CD4-positive, alpha-beta T cell treated with Interleukin-17A for 4 hours (primary cell): ENCODE measurements at places on chromosomes 2 and 18.

- no peak for DNase-seq
Observed at GRCh38 chr2:71477231-71477691, 23.9 kb downstream of the DYSF start.

DNA sequence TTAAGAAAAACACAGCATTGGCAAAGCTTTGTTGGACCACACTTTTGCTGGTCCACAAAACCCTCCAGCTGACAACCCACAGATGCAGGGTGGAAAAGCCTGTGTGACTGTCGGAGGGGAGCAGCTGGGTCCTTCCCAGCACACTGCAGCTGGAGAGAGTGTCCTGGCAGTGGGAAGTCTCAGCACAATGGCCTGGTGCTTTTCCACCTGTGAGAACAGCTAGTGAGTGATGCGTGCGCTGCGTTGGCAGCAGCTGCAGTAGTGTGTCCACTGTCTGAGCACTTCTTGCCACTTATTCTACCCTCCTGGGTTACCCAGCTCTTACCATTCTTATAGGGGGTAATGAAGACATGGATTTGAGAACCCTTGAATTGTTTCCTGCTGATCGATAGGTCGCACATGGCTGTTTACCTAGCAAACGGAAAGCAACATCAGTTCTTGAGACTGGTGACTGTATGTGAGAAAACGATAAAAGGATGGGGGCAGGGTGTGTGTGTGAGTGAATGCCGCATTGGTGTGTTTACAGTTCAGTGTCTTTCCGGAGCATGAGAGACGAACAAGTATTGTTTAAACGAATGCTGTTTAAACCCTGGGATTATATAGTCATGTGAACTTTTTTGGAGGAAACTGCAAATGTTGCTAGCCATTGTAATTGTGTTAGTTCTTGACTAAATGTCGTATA, 69.7 kb downstream of the LYPD6 start:
- no peak for DNase-seq

DNA sequence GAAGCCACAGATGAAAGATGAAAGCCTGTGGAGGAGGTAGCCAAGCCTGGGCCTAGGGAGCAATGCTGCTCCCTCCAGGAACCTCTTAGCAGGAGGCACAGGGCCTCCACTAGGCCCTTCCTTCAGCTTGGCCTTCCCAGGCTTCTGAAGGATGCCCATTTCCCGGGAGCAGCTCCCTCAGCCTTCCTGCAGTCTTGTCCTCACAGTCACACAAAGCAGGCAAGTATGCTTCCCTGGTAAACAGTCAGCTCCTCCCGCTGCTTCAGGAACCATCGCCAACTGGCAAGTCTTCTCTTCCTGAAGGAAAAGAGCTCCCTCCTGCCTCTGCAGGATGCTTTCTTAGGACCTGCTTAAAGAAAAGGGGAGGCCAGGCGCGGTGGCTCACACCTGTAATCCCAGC, 53.2 kb downstream of the SMAD7 start:
- DNase-seq, result no peak

DNA sequence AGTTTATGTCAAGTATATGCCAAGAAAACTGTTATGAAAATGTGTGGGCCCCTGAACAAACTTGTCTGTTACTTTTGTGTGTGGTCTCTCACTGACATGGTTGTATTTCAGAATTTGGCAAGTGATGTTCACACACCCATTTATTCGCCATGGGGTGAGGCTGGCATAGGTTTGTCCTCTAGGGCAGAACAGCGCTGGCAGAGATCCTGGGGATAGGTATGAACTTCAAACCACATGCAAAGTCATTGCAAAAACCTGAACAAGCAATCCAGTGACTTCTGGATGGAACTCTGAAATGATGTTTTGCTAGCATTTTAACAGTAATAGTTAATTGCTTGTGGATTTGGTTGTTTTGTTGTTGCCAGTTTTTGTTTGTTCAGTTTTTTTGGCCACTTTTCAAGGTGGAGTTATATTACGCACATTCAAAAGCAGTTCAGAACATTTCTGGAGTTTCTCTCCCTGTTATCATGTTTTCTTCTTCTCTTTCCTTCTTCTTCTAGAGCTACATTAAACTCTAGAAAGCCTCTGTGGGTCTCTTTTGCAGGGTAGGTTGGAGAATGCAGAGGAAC, 78.5 kb downstream of the MDH1 start:
- no peak for DNase-seq

GRCh38 chr2:33274524-33274923, 201.9 kb upstream of the RASGRP3 start:
- DNase-seq, result no peak

DNA sequence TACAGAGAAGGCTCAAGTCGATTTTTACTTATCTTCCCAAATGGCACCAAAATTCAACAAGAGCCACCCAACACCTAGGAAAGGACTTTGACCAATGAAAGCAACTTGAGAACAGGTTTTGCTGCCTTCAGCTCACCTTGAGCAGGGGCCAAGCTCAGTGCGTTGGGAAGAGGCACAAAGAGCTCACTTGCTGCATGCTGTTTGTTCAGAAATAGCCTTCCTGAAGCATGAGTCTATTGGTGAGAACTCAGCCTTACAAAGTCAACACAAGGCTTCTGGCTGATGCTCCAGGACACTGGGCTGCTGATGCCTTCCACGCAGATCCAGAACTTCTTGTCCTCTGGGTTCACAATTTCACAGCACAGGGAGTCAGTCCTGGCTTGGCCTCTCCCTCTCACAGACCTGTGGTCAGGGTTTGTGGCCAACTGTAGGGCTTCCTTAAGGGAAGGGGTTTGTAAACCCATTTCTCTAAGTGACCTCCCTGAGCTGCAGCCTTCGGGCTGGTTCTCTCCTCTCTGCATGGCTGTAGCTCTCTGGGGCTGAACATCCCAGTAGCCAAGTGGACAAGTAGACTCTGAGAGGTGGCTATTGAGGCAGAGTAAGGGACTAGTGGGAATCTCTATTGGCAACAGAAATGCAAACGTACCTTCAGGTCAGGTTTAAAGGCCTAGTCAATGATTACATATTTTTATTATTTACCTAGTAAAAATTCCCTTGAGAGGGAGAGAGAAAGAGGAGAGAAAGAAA, 124.7 kb upstream of the GATA6 start:
- DNase-seq, result no peak

GRCh38 chr2:128779301-128780095, 460.8 kb upstream of the HS6ST1 start:
- DNase-seq, result no peak

DNA sequence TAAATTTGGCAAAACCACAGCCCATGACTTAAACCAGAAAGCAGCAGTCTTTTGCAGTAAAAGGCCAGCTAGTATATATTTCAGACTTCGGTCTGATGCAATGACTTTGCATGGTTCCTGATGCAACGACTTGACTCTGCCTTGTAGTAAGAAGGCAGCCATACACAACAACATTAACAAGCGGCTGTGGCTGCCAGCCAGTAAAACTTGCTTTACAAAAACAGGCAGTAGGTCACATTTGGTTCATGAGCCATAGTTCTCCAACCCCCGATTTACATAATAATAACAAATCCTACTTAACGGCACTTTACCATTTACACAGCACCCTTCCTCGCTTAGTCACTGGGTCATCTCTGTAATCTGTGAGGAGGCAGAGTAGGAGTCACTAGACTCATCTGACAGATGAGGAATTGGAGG, 410.3 kb downstream of the LRATD1 start:
- DNase-seq, result no peak

GRCh38 chr2:29789911-29790485, 131.4 kb downstream of the ALK start:
- DNase-seq, result no peak

DNA sequence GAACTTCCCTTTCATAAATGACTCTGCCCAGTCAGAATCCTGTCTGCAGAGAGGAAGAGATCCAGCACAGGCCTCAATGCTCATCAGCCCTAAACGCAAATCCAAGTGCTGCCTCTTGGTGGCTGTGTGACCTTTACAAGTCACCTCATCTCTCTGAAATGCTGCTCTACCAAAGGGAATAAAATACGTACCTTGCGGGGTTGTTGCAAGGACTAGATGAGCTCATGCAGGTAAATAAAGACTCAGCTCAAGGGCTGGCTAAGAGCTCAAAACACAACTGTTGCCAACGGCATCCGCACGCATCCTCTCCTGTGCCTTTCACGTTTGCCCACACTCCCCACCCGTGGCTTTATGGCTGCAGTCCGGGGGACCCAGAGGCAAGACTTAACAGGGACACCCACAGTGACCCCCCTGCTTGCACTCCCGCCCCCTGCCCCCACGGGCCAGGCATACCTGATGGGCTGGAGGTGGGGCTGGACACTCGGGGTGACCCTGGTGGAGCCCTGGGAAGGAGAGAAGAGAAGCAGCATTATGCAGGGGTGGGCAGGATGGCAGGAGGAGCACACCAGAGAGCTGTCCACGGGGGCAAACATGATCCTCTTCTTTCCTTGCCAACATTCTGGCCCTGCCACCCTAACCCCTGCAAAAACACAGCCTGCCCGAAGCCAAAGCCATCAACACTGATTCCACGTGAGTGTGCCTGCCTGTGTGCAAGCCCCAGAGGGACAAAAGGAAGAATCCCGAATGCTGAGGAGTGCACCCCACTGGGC, 102.6 kb downstream of the TNS1 start:
- no peak for DNase-seq

GRCh38 chr2:152874955-152875354, 156.5 kb downstream of the ARL6IP6 start:
- DNase-seq, result no peak

DNA sequence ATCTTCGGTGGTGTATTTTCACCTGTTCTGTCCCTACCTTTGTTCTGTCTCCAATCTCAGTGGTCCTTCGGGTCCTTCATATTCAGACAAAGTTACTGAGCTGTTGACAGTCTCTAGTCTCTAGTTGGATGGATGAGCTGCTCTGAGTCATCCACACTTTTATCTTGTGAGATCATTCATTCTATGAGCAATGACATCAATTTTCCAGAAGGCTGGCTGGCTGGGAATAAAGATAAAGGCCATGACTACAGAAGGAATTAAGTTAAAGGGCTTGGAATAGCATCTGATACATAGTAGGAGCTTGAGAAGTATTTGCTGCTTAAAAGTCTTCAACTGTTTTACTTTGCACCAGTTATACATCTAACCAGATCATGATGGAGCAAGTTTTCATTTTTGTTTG, 43.1 kb upstream of the SLC39A10 start:
- no peak for DNase-seq

DNA sequence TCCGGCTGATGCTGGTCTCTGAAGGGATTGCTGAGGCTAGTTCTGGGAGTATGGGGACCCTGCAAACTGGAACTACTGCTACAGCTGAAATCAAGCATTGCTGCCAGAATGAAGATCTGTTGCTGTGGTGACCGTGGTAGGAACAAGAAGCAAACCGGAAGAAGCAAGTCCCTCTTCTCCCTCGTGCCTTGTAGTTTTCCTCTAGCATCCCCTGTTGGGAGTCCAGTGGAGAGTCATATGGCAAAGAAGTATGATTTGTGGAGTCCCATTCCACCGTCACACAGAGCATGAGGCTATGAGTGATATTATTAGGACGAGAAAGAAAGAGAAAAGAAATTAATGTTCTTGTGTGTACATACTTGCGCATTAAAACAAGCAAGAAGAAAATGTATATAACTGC, 138.8 kb upstream of the SP5 start:
- no peak for DNase-seq

GRCh38 chr2:69715964-69716363, 26.0 kb upstream of the ANXA4 start:
- DNase-seq, result no peak

GRCh38 chr2:174334781-174335251, at the start of gene SP9:
Gene SP9 (plus strand): TSS chr2:174334954. CDS start chr2:174335093, 139 bp downstream.
- DNase-seq, result peak; percentile 34
